GM13976 (cell line): ENCODE measurements at places on chromosomes 1 and 21.

- no peak for DNase-seq
Measured at GRCh38 chr1:15357612-15358207, 52.0 kb upstream of the EFHD2 start.

- DNase-seq = no peak
Measured at GRCh38 chr1:172638885-172639831, 19.7 kb upstream of the FASLG start.

DNA sequence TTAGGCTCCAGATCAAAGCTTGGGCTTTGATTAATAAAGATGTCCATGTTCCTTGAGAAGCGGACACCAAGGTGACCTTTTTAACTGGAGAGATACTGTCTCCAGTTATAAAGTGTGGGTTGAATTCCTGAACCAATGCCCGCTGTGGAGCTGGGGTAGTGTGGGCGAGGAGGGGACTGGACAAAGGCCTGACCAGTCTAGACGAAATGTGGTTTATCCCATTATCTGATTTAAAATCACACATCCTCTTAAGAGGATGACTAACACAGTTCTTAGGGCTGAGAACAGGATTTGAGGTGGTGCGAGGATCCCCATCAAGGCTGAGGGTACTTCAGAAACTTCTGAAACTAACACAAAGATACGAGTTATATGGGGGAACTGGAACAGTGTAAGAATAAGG is 84.5 kb upstream of the GCLM start:
- DNase-seq = no peak

GRCh38 chr1:193589597-193590040 is 403.2 kb upstream of the B3GALT2 start:
- no peak for DNase-seq

- peak; percentile 89 for DNase-seq
Measured at GRCh38 chr1:11893907-11894251, 32.3 kb downstream of the KIAA2013 start.

DNA sequence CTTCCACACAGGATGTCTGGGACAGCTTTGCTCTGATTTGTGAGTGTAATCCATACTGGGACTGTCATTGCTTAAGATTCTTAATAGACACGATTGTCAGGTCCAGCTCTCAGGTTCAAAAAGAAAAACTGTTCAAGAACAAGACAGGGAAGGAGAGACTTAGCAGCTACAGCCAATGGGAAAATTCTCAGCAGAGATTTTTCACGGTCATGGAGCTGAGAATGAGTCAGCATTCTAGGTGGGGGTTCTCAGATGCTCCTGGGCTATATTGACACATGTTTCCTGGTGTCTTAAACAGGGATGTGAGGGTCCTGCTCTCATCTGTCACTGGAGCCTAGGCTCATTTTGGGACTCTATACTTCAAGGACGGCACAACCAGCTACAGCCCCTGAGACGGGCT is 318.3 kb downstream of the RRAGC start:
- DNase-seq = no peak

GRCh38 chr1:224851210-224851847 is 78.1 kb upstream of the DNAH14 start:
- DNase-seq = peak; percentile 71

- DNase-seq = no peak
Measured at GRCh38 chr1:3125546-3126368, 56.8 kb downstream of the PRDM16 start.

DNA sequence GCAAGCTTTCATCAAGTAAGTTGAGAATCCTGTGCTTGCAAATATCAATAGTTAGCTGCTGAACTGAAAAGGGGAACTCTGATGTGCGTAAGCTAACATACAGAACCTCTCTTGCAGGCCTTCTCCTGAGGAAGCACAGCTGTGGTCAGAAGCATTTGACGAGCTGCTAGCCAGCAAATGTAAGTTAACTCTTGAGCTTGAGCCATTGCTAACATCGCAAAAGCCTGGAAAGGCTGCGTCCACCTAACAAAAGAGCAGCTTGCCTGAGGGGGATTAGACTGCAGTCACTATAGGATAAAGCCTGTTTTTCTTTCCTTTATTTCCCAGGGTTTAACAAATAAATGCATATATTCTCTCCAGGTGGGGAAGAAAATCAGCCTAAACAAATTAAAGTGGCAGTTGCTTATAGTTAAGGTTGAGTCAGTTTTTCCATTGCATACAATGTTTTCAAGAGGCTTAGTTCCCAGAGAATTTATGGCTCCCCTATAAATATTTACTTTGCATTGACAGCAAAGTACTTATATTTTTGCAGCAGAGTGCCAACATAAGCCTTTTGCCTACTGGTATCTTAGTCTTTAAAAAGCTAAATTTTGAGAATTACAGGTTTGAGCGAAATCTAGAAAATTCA is 1.5 kb downstream of the RGS2 start:
- DNase-seq = no peak

- no peak for DNase-seq
Measured at GRCh38 chr1:67333603-67334002, 25.9 kb downstream of the IL12RB2 start.

DNA sequence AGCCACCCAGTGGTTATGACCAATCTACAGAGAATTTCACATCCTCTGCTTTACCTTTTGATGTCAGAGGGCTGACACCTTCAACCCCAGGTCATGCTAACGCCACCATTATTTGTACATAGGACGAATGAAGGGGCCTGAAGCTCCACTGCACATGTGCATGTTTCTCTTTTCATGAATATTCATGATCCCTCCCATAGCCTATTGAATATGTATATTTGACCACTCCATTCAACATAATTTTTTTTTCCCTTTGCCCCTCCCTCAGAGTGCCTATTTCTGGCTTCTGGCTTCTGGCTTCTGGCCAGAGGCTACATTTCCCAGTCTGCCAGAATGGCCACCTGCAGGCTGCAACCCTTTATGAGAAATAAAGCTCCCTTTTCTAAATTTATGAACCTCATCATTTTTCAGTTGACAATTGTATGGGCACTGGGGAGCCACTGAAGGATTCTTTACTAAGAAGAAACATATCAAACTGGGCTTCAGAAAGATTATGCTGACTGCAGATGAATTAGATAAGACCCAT is 406.7 kb downstream of the SIPA1L2 start:
- no peak for DNase-seq

DNA sequence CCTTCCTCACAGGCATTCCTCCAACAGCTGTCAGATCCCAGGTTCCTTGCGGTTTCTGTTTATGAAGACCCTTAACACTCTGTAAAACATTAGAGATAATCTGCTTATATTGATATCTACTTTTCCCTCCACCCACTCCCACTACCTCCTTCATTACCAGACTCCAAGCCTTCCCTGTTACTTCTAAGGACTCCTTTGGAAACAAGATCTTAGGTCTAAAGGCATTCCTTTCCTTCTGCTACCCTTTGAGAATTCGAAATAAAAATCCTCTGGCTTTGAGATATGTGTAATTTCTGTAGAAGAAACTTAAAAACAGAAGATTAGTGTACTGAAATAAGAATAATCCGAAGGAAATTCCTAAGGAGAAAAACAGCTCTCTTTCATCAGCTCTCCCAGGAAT is 23.7 kb upstream of the LYPLAL1 start:
- no peak for DNase-seq

DNA sequence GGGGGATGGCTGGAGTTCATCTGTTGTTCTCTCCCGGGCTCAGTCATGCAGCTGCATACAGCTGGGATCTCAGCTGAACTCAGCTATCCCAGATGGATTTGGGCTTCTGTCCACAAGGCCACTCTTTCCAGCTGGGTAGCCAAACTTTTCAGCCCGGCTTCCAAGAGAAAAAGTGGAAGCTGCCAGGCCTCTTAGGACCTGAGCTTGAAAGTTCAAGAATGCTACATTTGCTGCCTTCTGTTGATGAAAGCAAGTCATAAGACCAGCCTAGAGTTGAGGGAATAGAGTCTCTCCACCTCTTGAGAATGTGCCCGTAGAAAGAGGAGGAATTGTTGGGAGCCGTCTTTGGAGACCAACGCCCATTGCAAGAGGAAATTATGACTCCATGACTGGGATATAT is 95.3 kb downstream of the C1orf21 start:
- no peak for DNase-seq

DNA sequence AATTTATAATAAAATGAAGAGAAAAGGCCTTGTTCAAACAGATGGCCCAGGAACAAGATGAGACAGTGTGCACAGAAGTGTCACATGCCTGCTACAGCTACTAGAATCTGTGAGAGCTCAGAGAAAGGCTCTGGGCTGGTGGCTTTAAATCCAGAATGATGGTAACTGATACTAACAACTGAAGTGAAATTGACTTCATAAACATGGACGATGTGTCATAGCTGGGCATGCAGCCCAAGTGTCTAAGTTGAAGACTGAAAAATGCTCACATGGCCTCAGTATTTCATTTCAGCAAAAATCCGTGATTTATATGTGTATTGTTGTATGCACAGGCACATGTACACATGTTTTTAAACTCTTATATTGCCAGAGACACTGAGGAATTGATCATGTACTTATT is 208.3 kb upstream of the RUNX1 start:
- DNase-seq = no peak

- DNase-seq = no peak
Measured at GRCh38 chr1:248576260-248576980, 1.9 kb upstream of the OR2T34 start.

DNA sequence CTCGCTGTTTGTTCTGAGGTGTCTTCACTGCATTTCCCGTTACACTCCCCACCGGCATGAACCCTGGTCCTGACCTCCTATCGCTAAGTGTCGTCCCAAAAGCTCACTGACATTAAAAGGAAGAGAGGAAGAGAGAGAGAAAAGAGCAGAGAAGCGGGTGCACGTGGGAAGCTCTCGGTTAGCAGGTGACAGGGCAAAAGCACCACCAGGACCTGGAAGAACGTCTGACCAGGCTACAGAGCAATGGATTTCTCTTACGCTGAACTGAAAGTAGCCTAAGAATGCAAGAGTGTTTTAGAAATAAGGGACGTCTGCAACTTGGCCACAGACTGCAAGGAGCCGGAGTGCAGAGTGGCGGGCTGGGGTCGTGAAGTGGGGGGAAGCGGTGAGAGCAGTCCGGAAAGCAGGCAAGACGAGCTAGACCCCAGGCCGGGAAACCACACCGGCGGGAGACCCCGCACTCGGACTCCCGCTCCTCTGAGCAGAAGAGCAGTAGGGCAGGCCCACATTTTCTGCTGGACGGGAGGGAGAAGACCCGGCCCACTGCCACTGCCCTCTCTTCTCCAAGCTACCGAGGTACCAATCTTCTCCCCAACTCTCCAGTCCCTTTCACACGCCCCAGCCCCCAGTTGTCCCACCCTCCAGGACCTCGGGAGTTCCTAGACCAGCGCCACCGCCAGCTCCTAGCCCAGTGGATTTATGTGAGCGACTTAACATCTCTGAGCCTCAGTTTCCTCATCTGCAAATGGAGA is 8.3 kb upstream of the MPZL1 start:
- no peak for DNase-seq

DNA sequence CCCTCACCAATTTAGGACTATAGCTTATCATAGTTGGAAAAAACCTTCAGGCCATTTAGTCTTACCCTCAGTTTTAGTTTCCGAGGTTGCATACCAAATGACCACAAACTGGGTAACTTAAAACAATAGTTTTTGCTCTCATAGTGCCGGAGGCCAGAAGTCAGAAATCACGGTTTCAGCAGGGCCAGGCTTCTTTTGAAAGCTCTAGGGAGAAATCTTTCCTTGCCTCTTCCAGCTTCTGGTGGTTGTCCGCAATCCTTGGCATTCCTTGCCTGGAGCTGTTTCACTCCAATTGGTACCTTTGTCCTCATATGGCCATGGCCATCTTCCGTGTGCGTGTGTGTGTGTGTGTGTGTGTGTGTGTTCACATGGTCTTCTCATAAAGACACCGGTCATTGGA is 12.4 kb upstream of the PLXNA2 start:
- no peak for DNase-seq

DNA sequence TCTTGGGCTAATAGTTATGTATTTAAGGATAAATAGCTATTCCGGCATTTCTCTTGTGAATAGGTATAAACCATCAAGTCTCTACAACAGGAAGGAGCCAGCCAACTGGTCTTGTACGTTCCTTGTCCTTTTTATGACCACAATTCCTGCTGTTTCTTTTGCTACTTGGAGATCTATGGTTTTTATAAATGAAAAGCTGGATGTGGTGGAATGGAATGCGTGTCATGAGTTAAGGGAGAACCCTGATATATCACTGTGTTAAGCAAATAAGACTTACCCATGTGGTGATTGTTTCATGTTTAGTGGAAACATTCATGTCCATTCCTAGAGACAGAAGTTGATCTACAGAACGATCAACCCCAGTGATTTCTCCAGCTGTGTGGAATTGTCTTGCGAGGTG is 282.1 kb downstream of the RPS6KC1 start:
- no peak for DNase-seq

GRCh38 chr1:221884821-221885220 is 142.9 kb upstream of the DUSP10 start:
- no peak for DNase-seq

DNA sequence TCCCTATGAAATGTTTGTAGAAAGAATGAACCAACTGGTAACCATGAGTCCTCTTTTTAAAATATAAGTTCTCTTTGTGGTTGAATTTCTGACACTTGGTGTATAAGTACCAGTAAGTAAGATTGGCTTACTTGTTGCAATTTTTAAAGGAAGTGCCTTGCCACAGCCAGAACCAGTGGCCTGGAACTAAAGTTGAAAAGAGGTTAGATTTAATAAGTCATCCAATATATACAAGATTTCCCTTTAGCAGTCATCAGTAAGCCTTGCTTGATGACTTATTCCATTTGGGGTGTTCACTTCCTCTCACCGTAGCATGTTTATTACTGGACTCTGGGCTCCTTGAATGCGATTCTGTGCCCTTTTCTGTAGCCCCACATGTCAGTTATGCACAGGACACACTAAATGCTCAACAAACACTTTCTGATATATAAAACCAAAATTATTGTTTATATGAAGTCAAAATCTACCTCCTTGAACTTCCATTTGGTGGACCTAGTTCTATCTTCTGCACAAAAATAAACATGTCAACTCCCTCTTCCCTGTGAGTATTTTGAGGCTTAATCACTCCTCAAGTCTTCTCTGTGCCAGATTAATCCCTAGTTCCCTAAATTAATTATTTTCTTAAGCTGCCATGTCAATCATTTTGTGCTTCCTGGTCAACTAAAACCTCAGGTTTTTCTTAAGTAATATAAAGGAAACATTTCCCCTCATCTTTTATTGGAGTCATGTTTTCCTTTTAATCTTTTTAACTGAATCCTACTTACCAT is 218.1 kb downstream of the ST6GALNAC3 start:
- DNase-seq = no peak

DNA sequence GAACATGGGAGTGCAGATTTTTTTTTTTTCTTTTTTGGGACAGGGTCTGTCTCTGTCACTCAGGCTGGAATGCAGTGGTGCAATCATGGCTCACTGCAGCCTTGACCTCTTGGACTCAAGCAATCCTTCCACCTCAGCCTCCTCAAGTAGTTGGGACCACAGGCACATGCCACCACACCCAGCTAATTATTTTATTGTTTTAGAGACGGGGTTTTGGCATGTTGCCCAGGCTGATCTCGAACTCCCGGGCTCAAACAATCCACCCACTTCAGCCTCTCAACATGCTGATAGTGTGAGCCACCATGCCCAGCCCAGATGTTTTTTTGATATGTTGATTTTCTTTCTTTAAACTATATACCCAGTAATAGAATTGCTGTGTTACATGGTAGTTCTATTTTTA is 57.7 kb downstream of the RGSL1 start:
- no peak for DNase-seq
